Activated CD4-positive, alpha-beta memory T cell treated with anti-CD3 and anti-CD28 coated beads for 36 hours (primary cell): ENCODE measurements at places on chromosomes 12 and 14.
A peak's percentile ranks its signal among the peaks of the same experiment; 100 is the strongest.

- DNase-seq, result no peak
Observed at GRCh38 chr12:33529810-33530209, 90.2 kb upstream of the SYT10 start.

- DNase-seq, result no peak
Observed at GRCh38 chr12:22598763-22599161, 26.2 kb upstream of the ETNK1 start.

- DNase-seq, result peak; percentile 73
Observed at GRCh38 chr14:61662437-61663311, 32.6 kb upstream of the HIF1A start.

DNA sequence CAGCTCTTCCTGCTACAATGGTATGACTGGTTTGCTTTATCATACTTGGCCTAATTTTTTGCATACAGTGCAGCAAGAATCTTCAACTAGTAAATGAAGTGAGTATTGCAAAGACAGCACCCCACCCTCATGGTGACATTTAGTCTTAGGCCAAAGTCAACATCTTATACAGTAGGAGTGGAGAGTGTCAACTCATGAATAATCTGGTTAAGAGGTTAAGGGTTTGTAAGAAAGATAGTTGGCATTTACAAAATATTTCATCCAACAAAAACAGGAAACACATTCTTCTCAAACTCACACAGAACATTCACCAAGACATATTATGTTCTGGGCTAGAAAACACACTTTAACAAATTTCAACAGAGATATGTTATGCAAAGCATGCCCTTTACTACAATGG lies 2.2 kb upstream of the OAS1 start:
- DNase-seq, result no peak

DNA sequence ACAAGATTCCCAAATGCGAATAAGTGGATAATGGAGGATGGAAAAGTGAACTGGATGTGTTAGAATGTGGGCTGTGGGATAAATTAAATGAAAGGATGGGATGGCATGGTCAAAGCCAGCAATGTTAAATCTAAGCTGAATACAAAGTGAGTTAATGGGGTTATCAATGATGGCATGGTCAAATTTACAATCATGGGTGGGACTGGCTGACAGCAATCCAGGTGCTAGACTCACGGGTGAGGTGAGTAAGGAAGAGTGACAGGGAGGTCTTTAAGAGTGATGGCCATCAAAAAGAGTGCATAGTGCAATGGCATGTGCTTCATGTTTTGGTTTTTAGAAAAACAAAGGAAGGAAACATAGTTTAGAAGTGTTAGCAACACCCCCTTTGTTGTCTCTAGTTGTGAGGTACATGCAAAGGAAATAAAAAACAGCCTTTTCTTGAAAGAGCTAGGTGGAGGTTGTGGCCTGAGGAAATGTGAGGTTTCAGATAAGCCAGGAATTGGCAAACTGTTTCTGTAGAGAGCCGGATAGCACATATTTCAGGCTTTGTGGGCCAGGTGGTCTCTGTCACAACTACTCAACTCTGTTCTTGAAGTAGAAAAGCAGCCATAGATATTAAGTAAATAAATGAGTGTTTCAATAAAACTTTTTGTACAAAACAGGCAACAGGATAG lies 328.7 kb downstream of the RPL10L start:
- no peak for DNase-seq

DNA sequence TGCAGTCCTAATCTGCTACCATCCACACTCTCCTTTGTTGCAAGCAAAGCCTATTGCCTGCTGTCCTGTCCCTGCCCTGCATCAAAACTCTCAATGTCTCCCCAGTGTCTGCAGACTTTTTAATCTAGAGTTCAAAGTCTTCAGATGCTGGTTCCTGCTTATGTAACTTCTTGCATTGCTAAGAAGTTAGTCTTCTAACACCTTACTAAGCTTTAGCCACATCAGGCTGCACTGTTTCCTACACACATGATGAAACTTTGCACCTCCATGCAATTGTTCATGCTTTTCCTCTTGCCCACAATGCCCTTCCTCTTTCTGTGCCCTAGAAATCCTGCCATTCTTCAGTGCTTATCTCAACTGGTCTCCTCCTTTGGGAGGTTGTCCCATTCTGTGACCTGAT lies 16.2 kb upstream of the DICER1 start:
- no peak for DNase-seq
